ENCODE measurements at places on chromosomes 2 and 18.

DNA sequence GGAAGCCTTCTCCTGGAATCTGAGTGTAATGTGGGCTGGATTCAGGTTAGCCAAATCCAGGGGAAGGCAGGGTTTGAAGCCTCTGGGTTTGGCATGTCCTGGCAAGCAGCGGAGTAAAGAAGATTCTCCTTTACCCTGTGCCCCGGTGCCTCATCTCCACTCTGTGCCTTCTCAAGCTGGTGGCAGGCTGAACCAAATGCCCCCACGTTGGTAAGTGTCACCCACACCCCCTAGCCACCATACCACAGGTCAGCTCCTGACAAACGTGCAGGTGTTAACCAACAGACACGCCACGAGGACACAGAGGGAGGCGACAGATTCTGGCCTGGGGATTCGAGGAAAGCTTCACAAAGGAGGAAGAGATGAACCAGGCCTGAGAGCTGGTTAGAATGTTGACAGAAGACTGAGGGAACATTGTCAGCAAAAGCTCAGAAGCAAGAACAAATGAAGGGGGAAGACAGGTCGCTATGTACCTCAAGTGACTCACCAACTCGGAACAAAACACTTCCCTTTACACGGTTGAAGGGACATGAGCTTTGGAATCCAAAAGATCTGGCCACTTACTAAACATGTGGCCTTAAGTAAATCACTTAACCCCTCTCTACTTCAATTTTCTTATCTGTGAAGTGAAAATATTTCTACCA lies 85.2 kb upstream of the LCLAT1 start:
- no peak for DNase-seq

DNA sequence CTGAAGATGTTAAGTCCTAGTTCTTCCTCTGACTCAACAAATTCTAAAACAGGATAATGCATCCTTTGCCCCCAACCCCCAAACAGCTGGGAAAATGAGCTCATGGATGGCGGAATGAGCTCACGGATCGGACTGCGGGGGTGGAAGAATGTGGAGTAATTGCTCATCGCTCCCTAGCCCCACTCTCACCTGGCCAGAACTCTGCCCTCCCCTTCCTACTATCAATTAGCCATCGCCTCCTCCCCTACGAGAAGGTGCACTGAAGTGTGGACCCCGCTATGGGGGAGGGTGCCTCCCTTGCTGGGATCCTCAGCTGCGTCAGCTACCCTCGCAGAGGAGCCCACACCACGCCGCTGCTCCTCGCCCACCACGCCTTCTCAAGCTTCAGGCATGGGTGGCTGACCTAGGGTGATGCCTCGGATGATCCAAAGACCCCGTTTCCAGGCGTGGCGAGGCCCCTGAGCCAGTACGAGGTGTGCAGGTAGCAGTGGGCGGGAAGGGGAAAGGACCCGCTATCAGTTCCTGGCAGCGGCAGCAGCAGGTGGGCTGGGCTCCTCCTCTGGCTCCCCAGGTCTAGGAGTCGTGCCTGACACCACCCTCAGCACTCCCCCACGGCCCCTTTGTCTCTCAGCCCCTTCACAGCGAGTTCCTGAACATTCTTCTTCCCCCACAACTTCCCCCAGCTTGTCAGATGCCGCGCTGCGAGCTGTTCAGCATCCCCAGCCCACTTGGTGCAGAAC lies 82.1 kb upstream of the POMC start:
- no peak for DNase-seq

DNA sequence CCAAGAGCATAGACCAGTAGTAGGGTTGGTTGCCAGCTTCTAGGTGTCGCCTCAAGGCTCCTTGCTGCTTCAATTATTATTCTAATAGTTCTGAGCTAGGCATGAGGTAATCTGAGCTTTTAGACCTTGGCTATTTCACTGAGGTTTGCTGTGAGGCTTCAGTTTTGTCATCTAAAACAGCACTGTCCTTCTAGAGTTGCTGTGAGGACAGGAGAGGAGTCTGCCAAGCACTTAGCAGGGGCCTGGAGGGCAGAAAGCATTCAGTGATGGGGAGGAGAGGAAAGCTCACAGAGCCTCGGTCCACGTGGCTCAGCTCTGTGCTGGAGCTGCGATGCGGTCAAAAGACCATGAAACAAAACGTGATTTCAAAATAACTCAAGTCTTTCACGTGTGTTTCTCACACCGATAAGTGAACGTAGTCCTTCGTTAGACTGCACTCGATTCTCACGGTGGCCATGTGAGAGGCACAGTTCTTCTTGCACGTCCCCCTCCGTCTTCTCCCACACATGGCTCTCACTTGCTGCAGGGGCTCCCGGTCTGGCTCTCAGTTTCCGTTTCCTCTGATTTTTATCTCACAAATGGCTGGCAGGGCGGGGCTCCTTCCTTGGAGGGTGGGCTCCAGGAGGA lies 113.7 kb downstream of the B3GNT2 start:
- DNase-seq: no peak

- no peak for DNase-seq
Measured at GRCh38 chr2:105321875-105322646, 7.5 kb downstream of the TGFBRAP1 start.

DNA sequence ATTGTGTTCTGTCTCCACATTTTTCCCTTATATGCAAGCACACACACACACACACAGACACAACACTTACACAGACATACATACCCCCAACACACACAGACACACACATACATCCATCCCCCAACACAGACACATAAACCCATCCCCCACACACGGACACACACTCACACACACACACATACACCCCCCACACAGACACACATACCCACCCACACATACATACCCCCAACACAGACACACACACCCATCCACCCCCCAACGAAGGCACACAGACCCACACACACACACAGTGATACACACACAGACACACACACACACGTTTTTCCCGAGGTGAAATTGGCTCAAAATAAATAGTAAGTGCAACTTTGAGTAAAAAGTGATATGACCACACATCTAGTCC lies 41.6 kb upstream of the CUL3 start:
- no peak for DNase-seq

- DNase-seq: no peak
Measured at GRCh38 chr2:229501051-229501794, 213.1 kb downstream of the DNER start.

GRCh38 chr2:218871345-218872302 lies 9.0 kb upstream of the WNT10A start:
- no peak for DNase-seq

DNA sequence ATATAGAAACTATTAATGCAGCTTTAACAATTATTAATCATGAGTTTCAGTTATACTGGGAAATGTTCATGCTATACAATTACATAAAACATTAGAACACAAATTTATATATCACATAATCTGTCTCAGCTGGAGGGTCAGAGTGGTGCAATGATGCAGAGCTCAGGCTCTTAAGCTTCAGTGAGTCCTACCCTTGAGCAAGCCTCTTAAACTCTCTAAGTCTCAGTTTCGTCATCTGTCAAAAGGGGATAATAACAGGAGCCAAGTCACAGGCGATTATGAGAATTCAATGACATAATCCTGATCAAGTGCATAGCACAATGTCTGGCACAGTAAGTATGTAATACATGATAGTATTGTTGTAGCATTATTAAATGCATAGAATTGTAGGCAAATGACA lies 46.0 kb downstream of the LAMA1 start:
- no peak for DNase-seq

GRCh38 chr2:197863744-197864143 lies 59.4 kb downstream of the PLCL1 start:
- DNase-seq: no peak

DNA sequence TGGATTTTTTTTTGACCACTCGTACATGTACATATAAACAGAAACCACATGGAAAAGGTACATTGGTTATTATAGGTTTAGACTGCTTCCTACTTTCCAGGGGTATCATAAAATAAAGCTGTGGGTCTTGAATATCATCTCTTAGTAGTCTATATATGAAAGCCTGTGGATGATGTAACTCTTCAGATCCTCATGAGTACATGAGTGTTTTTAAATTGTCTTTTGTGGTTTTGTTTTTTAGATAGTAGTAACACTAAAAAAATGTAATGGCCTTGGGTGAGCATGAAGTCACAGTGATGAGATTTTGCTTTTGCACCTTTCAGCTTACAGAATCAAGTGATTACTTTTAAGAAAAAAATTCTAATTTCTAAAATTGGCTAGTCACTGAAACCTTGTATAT lies 80.2 kb downstream of the RAB3GAP1 start:
- no peak for DNase-seq

- DNase-seq: no peak
Measured at GRCh38 chr2:69535817-69536241, 98.6 kb upstream of the NFU1 start.

DNA sequence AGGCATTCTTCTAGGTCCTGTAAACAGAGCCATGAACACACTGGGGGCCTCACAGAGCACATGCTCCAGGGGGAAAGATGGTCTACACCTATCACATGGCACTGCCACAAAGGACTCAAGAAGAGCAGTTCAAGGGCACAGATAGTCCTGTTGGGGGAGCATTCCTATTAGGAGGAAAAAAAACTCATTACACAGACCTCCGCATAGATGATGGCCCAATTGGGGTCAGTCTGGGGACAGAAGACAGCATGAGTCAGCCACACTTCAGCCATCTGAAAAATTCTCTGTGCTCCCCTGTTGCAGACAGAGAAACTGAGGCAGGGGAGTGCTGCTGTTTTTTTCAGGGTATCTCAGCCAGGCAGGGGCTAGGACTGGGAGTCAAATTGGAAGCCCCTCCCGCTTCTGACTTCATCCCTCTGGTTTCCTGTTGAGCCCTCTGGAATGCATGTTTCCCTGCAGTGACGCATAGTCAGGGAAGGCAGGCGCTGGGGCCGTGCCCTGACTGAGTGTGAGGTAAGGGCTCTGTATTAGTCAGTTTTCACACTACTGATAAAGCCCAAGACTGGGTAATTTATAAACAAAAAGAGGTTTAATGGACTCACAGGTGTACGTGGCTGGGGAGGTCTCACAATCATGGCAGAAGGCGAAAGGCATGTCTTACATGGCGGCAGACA lies 67.9 kb downstream of the RHOB start:
- no peak for DNase-seq

DNA sequence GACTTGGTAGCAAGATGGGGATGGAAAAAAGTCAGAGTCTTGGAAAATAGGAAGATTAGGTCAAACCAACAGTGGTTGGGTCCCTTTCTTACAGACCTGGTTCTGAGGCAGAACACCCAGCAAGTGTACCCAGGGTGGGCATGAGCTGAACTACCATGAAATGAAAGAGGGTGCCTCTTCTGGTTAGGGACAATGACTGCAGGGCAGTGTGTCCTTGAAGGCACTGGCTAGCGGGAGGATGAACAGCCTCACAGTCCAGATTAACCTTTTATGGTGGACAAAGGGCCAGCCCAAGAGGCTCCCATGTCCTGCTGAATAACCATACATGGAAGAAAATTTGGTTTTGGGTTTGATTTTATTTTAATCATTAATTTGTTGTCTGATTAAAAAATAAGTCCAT lies 61.8 kb upstream of the CCDC85A start:
- DNase-seq: no peak

DNA sequence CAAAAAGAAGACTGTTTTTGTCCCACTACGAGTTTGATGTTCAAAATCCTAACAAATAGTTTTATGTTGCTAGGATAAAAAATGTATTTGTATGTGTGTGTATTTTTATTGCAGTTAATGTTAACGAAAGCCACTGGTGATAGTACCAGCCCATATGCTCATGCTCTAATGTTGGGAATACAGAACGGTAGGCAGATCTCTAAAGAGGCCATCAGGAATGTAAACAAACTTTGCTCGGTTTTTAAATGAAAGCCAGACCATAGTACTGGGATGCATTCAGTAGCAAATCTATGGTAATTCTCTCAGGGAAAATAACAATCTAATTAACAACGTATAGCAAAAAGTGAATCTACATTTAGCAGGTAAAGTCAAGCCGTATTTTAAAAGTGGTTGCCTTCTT lies 208.1 kb downstream of the NEDD4L start:
- no peak for DNase-seq

GRCh38 chr18:25282896-25283703 lies 68.9 kb downstream of the ZNF521 start:
- DNase-seq: no peak

DNA sequence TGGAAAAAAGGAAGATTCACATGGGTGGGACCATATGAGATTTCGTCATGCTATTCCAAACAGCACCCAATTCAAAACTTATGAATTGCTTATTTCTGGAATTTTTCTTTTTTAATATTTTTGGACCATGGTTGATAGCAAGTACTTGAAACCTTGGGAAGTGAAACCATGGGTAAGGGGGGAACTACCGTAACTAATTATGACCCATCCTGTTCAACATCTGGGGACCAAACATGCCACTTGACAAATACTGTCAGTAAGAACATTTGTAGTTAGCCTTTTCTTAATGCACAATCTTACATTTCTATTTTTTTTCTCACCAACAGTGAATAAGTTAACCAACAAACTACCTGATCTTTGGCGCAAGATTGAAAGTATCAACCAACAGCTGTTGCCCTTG lies 105.7 kb upstream of the TTC39C start:
- no peak for DNase-seq

GRCh38 chr2:173958198-173958846 lies 6.9 kb downstream of the SP3 start:
- DNase-seq: no peak

GRCh38 chr2:218326315-218326714 lies 30.3 kb upstream of the CATIP start:
- no peak for DNase-seq

- DNase-seq: no peak
Measured at GRCh38 chr2:1253629-1254028, 159.6 kb upstream of the TPO start.

DNA sequence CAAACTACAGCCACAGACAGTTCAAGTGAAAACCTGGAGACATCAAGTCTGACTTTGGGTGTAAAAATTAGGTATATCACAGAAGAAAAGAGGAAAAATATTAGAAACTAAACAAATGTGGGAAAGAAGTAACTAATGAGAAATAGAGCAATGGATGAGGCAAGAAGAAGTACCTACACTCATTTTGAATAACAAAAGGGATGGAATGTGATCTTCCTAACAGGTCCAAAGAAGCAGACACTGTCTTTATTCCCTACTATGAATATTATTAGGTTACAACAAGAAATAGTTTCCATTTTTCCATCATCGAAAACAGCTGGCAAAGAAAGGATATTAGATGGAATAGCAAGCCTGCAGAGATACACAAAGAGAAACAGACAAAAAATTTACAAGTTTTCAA lies 486.3 kb upstream of the FSHR start:
- DNase-seq: no peak

DNA sequence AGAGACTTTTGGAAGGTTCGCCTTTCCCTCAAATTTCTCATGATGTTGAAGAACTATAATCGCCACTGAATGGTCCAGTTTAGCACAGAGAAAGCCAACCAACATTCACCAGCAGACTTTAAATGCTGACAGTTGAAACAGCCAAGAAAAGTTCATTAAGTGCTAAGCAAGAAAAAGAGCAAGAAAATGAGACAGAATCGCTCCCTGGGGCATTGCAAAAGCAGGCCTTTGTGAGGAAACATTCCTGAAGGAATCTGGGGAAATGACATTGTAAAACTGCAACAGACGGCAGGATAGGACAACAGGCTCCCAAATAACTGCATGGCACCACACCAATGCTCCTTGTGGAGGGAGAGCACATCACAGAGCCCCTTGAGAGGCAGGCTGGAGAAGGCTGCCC lies 269.3 kb upstream of the ID2 start:
- DNase-seq: no peak

Measured in activated naive CD4-positive, alpha-beta T cell (primary cell).